ENCODE measurements at places on chromosomes 1 and 21. TPM values are rescaled to one million over a fixed set of nuclear protein-coding genes. Genes with fewer than 3 reads are reported as not detected.

The SERINC2 gene
- 5.0 TPM for total RNA-seq

The CFHR3 gene
- total RNA-seq = 0.11 TPM

The PPIAL4G gene
- under 0.01 TPM for total RNA-seq

The LMOD1 gene
- 1.4 TPM for total RNA-seq

The ALX3 gene
- total RNA-seq = not detected

The WNT3A gene
- not detected for total RNA-seq

The NCAM2 gene
- total RNA-seq = 3.1 TPM

The PLD5 gene
- not detected for total RNA-seq

The CCDC181 gene
- 0.78 TPM for total RNA-seq

The SPRR2B gene
- total RNA-seq = not detected

The NBPF20 gene
- 2.5 TPM for total RNA-seq

The LINGO4 gene
- not detected for total RNA-seq

The ARHGEF11 gene
- total RNA-seq = 32.8 TPM

The SELE gene
- not detected for total RNA-seq

The TDRD10 gene
- 0.54 TPM for total RNA-seq

The SLAMF9 gene
- total RNA-seq = 0.86 TPM

The GSTM1 gene
- 19.2 TPM for total RNA-seq

The KCNJ9 gene
- 0.11 TPM for total RNA-seq

The GPR137B gene
- total RNA-seq = 20.5 TPM

The SERTAD4 gene
- not detected for total RNA-seq

The RIMKLA gene
- total RNA-seq = 0.13 TPM

The IFI16 gene
- 48.9 TPM for total RNA-seq

The DNASE2B gene
- not detected for total RNA-seq

The OR10K1 gene
- total RNA-seq = not detected

The CGN gene
- not detected for total RNA-seq

The ARV1 gene
- total RNA-seq = 20.2 TPM

The AHCYL1 gene
- 67.6 TPM for total RNA-seq

The VCAM1 gene
- 734 TPM for total RNA-seq

The MCOLN2 gene
- total RNA-seq = 10.2 TPM

The GNG4 gene
- total RNA-seq = not detected

The OLFML2B gene
- 32.4 TPM for total RNA-seq

The OVAAL gene
- total RNA-seq = not detected

The IFI44L gene
- 4.8 TPM for total RNA-seq

The LCE1F gene
- not detected for total RNA-seq

The GNAT2 gene
- 0.22 TPM for total RNA-seq

The LENEP gene
- not detected for total RNA-seq

The MAP1LC3C gene
- total RNA-seq = 1.6 TPM

The ZBED6 gene
- total RNA-seq = 40.0 TPM

The EXO1 gene
- 4.1 TPM for total RNA-seq

The TMEM35B gene
- 38.0 TPM for total RNA-seq

The PTPN22 gene
- total RNA-seq = 8.6 TPM

The PDC gene
- total RNA-seq = not detected

The IL24 gene
- total RNA-seq = not detected

The RXRG gene
- total RNA-seq = not detected

The SLC6A9 gene
- 9.0 TPM for total RNA-seq

The GNG12 gene
- 310 TPM for total RNA-seq

The PRDX1 gene
- total RNA-seq = 436 TPM

The MFAP2 gene
- 20.3 TPM for total RNA-seq

The NLRP3 gene
- total RNA-seq = 0.13 TPM

The NEGR1 gene
- 83.2 TPM for total RNA-seq

The CD164L2 gene
- not detected for total RNA-seq

The CRYBG2 gene
- not detected for total RNA-seq

The CRNN gene
- total RNA-seq = not detected

The C1orf116 gene
- total RNA-seq = not detected

Data from articular chondrocyte of knee joint (primary cell).